ENCODE measurements at places on chromosomes 6 and 20.

DNA sequence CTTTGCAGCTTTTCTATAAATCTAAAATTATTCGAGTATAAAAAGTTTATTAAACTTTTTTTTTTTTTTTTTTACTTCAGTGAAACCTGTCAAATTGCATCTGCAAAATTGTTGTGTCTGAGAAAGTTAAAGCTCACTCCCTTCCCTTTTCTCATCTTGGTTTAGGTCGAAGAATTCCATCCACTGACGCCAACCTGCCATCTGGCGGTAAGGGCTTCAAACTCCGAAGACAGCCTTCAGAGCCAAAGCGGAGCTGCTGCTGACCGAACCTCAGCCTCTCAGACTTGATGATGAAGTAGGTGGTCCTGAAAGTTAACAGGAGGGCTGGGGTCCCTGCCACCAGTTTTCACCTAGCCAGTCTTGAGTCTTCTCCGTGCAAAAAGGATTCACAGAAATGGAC is 29.6 kb upstream of the VAPB start:
- DNase-seq = no peak

DNA sequence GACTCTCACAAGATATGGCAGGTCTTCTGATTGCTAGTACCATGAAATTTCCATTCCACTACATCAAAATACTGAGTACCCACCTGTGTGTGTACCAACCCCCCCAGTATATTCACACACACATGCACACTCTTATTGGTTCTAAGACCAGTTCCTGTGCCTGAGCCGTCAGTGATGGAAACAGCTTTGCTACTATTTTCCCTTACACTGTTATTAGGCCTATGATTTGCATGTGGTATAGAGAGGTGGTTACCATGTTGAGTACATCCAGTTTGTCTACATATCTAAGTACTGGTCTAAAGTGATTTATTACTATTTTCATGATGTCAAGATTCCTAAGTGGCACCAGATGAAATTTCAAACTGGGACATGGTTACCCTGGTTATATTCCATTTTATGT is 459.9 kb downstream of the BCKDHB start:
- no peak for DNase-seq

GRCh38 chr6:35181308-35181932 is 32.3 kb upstream of the SCUBE3 start:
- no peak for DNase-seq

- DNase-seq = no peak
Measured at GRCh38 chr20:64030371-64031134, 5.4 kb upstream of the C20orf204 start.

DNA sequence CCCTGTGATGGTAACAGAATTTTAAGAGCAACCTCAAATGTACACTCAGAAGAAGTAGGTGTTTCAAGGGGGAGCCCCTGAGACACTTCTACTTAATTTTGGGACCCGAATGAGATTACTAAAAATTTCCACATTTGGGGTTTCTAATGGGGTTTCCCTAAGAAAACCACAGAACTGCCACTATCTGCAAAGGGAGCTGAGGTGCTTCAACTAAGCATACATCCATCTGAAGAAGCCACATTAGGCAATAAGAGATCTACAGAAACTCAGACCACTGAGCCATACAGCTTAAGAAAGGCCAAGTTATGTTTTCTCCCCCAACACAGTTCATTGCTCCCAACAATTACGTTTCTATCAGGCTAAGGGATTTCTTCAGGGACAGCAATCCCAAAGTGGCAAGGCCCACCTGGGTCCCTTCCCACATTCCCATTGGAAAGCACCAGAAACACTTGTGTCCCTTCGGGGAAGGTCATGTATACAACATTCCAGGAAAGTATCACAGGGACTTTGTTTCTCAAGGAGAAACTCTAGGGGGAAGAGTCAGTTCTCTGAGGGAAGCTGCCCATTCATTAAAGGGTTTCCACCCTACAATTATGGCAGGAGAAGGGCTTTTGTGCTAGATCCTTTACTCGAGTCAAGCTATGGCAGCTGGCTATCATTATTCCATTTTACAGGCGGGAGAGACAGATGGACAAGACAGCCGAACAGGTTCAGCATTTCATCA is 5.0 kb downstream of the BCL2L1 start:
- peak; percentile 29 for DNase-seq

DNA sequence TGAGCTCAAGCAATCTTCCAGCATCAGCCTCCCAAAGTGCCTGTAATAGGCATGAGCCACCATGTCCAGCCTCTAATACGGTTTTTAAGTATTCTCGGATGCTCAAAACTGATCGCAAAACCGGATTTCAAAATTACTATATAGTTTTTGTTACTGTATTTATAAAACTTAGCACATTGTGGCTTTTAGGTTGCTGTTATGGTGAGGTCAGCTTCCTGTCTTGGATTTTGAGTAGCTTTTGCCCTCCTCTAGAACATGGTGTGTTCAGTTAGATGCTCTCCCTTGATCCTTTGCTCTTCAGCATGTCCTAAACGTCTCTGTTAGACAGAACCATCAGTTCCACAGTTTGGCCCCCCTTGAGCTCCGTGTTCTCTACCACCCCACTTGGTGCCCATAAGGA is 96.2 kb downstream of the RPP40 start:
- DNase-seq = no peak

DNA sequence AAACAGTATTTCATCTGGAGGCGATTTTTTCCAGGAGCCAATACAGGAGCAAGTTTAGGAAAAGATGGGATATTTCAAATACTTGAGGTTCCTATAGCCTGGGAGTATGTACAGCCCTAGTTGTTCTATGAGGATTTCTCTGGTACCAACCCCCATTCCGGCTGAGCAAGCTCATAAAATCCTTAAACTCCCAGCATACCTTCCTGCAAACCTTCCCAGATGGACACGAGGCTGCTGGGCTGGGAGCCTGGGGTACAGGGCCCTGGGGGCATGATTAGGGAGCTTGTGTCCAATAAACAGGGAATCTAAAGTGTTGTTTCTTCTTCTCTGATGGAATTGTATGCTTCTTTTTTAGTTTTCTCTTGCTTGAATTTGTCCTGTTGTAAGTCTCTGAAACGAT is 1.5 kb downstream of the PRRC2A start:
- DNase-seq = no peak

DNA sequence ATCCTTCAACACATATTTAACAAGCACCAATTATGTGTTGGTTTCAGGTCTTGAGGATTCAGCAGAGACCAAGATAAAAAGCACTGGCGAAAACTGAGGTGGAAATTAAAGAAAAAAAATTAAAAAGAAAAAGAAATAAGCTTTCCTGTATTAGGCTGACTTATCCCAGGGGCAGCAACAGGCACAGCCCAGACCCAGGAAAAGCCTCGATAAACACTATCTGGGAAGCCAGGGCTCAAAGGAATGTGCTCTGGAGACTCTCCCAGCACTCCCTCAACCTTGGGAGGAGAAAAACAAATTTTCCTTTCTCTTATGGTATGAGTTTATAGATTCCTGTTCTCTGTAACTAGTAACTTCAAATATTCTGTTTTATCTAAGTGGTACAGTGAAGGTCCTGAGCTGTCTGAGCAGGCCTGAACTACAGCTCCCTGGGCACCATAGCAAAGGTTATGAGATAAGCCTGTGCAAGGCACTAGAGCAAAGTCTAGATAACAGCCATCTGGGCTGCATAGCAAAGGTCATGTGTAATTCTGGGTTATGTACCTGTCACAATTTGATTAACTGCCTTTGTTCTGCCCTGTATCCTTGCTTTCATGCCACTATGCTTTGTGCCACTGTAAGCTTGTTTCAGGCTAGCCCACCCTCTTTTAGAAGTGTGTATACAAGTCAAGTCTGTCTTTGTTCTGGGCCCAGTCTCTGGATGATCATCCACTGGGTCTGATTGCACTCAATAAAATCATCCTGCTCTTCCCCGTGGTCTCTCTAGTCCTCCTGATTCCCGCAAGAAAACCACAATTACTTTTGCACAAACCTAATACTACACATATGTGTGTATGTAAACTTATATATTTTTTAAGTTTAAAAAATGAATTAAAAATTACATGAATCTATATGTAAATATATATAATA is 54.0 kb downstream of the IL22RA2 start:
- DNase-seq = no peak

DNA sequence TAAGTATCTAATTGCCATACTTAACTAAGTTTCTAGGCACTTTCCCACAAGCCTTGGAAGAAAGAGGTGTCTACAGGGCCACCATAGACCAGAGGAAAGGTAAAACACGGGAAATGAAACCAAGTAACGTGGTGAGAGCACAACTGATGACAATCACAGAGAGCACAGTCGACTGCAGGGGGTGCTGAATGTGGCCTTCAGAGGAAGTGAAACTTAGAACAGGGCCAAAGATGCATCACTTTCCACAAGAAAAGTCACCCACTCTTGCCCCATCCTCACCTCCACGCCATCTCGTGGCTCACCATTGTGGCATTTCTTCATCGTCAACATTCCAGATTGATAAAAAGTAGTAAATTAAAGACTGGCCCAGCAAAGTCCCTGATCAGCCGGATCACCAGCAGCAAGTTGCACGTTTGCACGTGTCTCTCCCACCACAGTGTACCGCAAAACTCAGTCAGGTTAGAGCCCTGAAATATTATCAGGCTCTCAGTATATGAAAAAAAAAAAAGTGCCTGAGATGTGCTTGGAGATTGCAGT is 31.4 kb downstream of the HIVEP2 start:
- DNase-seq = peak; percentile 78

DNA sequence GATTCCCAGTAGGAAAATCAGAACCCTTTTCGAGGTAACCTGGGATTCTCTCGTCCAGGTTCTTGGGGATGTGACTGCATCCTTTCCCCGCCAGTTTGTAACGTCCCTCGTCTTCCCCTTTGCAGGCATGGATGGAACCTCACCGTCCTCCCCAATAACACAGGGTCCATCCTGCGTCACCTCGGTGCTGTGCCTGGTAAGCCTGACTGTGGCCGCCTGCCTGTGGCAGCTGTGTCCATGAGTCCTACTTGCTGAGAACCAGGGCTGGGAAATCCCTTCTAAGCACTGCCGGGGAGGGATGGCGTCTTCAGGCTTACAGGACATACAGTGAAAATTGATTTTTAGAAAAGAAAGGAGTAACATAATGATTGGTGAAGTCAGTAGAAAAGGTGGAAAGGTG is 155.6 kb downstream of the DTNBP1 start:
- DNase-seq = no peak

GRCh38 chr6:125222531-125223455 is 69.2 kb downstream of the TPD52L1 start:
- no peak for DNase-seq

Measured in RPMI8226 (cell line).